ENCODE measurements at places on chromosomes 7 and 10.

- DNase-seq = no peak
These were observed 57.0 kb upstream of the OPN4 start for GRCh38 chr10:86597306-86597705.

GRCh38 chr7:36224934-36225858 is 72.1 kb downstream of the EEPD1 start:
- DNase-seq = no peak

- no peak for DNase-seq
These were observed 78.5 kb downstream of the CREB5 start for GRCh38 chr7:28490831-28491230.

GRCh38 chr10:61987951-61988379 is 86.5 kb downstream of the ARID5B start:
- no peak for DNase-seq
